Prostate gland (tissue), 2 donors: ENCODE measurements at places on chromosomes 12 and 14.

DNA sequence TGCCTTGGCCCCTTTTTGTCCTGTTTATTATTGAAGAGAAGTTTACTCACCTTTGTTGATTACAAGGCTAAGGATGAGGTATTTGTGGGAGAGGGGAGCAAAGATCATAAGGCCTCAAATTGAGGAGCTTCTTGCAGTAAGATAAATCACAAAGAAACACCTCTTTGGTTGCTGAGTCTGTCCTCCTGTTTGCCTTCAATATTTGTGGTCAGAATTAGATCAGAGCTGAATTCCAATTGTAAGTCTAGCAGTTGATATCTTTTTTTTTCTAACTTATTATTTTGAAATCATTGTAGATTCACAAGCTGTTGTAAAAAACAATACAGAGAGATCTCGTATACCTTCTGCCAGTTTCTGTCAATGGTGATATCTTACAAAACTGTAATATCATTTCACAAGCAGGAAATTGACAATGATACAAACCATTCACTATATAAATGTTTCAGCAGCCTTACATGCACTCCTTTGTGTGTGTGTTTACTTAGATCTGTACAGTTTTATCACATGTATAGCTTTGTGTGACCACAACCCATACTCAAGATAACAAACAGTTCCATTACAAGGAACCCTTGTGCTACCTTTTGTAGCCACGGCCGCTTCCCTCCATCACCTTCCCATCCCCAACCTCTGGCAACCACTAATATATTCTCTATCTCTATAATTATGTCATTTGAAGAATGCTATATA, 97.4 kb downstream of the KICS2 start:
- no peak for DNase-seq

DNA sequence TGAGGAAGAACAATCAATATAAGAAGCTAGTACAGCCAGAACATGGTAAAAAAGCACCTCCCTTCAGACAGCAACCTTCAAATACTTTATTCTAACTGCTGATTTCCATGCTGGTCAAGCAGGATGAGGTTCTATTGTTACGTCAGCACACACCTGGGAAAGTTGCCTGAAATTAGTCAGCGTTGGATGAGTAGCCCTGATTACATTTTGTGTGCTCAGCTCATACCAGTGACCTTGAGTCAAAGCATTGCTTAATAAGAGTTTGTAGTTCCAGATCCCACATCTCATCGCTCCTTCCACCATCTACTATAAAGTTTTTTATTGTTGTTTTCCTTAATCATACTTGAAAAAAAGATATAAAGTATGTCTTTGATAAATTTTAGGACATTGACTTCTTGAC, 361.5 kb downstream of the EGLN3 start:
- DNase-seq, result peak; percentile 5

GRCh38 chr14:38078393-38078792, 129.3 kb upstream of the SSTR1 start:
- DNase-seq, result no peak

GRCh38 chr14:99699085-99699760, 15.1 kb downstream of the CYP46A1 start:
- DNase-seq, result no peak

- DNase-seq, result no peak
Observed at GRCh38 chr12:57142121-57142520, 5.3 kb downstream of the LRP1-AS start.

DNA sequence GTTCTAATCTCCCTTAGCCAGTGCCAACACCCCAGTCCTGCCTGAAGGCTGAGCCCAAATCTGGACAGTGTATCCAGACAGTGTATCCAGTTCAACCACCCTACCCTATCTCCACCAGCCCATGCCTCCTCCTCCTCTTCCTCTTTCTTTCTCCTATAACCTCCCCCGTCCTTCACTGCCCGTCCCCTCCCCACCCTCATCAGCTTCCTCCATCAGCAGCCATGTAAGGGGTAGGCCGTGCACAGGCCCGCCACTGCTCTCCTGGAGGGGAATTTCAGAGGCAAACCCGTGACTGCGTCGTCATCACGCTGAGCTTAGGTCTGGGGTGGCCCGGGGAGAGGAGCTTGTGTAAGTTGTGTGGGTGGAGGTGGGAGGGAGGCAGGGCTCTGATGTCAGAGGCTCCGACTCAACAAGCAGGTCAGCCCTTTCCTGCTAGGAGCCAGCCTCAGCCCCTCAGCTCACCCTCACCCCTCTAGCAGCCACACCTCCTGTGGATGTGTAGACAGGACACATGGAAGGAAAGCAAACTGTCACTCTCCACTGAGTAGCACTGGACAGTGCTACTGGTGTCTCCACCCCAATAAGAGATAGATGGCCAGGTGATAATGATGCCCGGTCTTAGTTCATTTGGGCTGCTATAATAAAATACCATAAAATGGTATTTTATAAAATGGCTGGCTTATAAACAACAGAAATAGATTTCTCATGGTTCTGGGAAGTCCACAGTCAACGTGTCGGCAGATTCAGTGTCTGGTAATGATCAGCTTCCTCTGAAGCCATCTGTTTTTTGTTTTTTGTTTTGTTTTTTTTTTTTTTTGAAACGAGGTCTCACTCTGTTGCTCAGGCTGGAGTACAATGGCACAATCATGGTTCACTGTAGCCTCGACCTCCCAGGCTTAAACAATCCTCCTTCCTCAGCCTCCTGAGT, 50.5 kb downstream of the IRF2BPL start:
- no peak for DNase-seq

DNA sequence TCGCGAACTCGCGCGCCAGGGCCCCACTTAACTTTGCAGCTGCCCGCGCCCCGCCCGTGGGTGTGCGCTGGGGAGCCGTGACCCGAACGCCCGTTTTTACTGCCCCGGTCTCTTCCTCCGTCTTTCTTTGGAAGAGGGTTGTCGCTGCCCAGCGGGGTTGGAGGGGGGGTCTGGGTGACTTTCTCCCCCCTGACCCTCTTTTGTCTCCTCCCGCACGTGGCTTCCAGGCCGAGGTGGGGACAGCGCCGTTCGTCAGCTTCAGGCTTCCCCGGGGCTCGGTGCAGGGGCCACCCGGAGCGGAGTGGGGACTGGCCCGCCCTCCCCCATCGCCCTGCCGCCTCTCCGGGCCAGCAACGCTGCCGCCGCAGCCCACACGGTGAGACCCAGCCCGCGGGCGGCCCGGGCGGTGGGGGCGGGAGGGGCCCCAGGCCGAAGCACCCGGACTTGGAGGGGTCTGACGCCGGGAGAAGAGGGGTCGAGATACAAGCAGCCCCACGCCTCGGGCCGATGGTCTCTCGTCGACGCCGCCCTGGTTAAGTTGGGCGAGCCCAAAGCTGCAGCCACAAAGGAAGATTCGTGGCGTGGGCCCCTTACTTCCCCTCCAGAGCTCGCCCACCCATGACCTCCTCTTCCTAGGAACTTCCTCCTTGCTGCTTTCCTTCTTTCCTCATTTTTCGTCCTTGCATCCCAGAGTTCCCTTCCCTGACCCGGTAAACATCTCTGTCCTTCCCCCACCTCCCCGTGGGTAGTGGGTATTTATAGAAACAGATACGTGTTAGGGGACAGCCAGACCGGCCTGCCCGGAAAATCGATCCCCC, 1.2 kb downstream of the DYRK2 start:
- peak; percentile 20 for DNase-seq

- DNase-seq, result no peak
Observed at GRCh38 chr14:79652513-79653307, 558.6 kb downstream of the DIO2 start.

GRCh38 chr14:57189070-57189469, 79.6 kb downstream of the EXOC5 start:
- no peak for DNase-seq

GRCh38 chr14:73685328-73685727, 28.9 kb downstream of the PNMA1 start:
- DNase-seq, result no peak

DNA sequence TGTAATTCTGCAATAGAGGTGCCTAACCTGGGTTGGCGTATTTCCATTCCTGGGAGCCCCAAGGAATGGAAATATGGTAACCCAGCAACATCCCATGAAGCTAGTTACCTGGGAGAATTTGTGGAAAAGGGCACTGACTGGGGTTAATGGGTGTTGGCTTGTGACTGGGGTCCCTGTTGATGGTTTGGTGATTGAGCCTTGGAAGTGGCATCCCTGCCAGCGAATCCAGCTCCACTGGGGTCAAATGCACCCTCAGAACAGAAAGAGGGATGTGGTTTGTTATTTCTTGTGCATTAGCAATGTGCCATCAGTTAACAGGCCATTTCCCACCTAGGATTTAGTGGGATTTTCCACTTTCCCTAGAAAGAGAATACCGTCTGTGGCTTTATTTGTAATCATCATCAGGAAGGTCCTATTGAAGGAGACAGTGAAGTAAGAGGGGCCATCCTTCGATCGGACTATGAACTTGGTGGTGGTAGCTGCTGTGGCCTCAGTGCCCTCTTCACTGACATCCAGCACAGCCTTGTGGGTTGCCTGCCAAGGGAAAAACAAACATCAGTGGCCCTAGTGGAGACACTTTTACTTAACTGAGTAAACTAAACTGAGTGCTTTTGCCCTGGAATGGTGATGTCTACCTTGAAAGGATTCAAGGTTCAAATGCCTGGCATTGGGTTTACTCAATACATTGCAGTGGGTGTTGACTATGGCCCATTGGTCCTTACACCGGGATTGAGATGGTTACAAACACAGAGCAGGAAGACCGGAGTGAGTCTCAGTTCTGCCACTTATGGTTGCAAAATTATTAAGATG, 10.4 kb upstream of the SERPINA11 start:
- DNase-seq, result no peak

- no peak for DNase-seq
Observed at GRCh38 chr12:99111600-99111999, 466.5 kb downstream of the APAF1 start.

GRCh38 chr12:12538535-12538934, 24.1 kb downstream of the DUSP16 start:
- no peak for DNase-seq

GRCh38 chr12:2523317-2523716, 271.5 kb upstream of the FKBP4 start:
- no peak for DNase-seq

GRCh38 chr14:33435911-33436689, 497.4 kb downstream of the NPAS3 start:
- no peak for DNase-seq

DNA sequence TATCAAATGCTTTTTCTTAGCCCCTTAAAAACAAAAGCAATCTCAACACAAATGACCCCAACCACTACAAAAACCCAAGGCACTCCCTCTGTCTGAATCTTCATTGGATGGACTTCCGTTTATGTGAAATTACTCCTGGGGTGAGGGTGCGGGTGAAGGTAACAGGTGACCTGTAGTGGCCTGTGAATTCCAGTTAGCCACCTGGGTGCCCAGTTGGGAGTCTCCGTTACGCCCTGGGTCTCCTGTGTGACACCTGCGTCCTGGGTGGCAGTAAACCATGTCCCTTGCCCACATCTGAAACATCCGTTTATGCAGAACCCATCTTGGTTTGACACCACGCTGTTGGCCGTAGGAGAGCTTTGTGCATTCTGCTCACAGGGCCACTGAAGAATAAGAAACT, 62.6 kb downstream of the CCDC92 start:
- no peak for DNase-seq

- DNase-seq, result no peak
Observed at GRCh38 chr12:6211421-6211869, 11.2 kb downstream of the CD9 start.

- DNase-seq, result peak; percentile 40
Observed at GRCh38 chr14:75984674-75985073, 889 bp upstream of the IFT43 start.

- DNase-seq, result peak; percentile 51
Observed at GRCh38 chr12:51028126-51028812, 2.1 kb upstream of the SLC11A2 start.

GRCh38 chr12:79635676-79636075, 55.1 kb downstream of the PAWR start:
- DNase-seq, result no peak
